ENCODE measurements at places on chromosomes 7 and 10.

GRCh38 chr7:80967071-80967916, 48.4 kb upstream of the SEMA3C start:
- no peak for DNase-seq

DNA sequence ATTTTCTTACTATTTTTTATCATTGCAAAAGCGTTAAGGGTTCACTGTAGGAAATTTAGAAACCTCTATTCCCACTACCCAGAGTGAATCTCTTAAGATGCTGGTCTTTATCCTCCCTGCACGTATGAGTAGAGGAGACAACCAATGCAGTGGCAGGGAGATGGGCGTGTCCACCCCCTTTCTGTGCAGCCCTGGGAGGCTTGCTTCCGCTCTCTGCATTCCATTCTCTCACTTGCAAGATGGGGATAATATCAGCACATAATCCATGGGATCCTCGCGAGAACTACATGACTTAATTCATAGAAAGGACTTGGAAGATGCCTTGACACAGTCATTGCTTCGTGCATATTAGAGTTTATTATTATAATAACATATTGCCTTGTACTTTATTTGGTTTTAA, 196.2 kb downstream of the KLF6 start:
- DNase-seq = no peak

GRCh38 chr10:103144041-103144440, 49.0 kb downstream of the NT5C2 start:
- DNase-seq = no peak

- DNase-seq = no peak
Measured at GRCh38 chr10:28948046-28948445, 270.7 kb downstream of the BAMBI start.

DNA sequence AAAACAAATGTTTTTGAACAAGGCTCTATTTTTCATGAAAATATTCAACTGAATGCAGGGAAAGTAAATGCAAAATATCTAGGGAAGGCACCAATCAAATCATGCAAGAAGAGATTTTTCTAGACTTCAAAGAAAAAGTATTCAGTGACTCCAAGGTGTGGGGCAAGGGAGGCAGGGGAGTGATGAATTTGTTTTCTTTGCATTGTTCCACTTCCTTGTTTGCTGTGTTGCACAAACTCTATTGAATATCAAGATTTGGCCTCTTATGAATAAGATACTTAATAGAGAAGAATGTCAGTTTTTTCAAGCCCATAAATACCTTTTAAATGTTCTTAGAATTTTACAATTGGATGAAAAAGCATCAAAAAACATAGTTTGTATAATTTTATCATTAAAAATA, 26.4 kb downstream of the STEAP1 start:
- DNase-seq = no peak

DNA sequence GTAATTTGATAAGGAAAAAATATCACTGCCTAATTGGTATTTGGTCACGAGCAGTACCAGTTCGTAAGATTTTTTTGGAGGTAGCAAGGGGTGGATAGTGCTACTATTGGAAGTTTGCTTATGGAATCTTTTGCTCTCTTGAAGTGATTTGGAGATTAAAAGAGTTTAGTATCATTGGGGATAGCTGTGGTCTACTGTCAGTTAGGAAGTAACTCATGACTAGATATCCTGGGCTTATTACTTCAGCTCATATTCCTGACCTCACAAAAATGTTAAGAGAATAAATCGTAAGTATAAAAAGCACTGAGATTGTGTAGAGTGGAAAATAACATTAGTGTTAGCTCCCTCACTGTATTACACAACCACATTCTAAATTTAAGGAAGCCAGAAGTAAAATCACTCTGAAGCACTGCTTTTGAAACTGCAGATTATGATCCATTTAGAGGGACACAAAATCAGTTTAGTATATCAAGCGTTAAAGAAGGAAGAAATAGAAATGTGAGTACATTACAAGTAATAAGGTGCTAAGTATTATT, 22.6 kb downstream of the SGPL1 start:
- no peak for DNase-seq

- DNase-seq = no peak
Measured at GRCh38 chr10:120926611-120927010, 75.4 kb downstream of the WDR11 start.

- no peak for DNase-seq
Measured at GRCh38 chr7:85014936-85015660, 171.8 kb downstream of the SEMA3D start.

DNA sequence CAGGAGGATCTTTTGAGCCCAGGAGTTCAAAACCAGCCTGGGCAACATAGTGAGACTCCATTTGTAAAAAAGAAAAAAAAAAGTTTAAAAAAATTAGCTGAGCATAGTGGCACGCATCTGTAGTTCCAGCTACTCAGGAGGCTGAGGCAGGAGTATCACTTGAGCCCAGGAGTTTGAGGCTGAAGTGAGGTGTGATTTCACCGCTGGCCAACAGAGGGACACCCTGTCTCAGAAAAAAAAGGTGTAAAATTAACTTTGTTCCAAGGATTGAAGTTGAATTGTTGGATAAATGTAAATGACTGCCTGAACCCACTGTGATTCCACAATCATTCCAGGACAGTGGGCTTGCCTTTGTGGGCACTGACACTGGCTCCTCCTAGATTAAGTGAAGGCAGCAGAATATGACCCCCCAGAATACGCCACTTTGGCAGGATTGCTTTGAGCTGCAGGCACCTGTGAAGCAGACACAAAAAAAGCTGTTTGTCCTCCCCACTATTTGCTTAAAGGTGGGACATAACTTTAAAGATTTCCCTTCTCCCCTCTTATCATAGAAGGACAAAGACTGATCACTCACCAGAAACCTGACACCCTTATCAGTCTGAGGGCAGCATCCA, 57.2 kb upstream of the FOXI2 start:
- DNase-seq = no peak

- DNase-seq = no peak
Measured at GRCh38 chr10:107433605-107434004, 269.1 kb upstream of the SORCS1 start.

- no peak for DNase-seq
Measured at GRCh38 chr7:45191396-45191795, 33.8 kb downstream of the RAMP3 start.

- DNase-seq = no peak
Measured at GRCh38 chr10:14751921-14752320, 22.8 kb downstream of the FAM107B start.

GRCh38 chr10:13790196-13790595, 203.4 kb downstream of the PRPF18 start:
- DNase-seq = no peak

DNA sequence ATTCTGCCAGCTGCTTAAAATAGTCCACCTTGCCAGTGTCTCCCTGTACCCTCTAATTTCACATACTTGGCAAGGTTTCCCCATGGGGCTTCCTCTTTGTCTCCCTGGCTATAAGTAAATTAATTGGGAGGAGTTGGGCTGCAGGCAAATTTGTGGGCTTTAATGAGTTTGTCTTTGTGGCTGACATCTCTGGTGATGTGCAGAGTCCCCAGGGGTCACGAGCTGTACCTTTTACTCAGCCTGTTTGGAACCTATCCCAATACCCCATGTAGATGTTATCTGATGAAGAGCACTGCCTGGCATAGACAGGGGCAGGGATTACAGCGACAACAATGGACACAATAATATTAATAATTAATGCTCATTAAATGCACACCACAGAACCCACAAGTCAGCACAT, 132.5 kb downstream of the SLIT1 start:
- DNase-seq = no peak

- no peak for DNase-seq
Measured at GRCh38 chr7:78770422-78771410, 682.8 kb downstream of the MAGI2 start.

GRCh38 chr10:86413046-86413728, 46.6 kb upstream of the GRID1 start:
- no peak for DNase-seq

GRCh38 chr7:108824840-108825580, 255.3 kb downstream of the DNAJB9 start:
- no peak for DNase-seq

DNA sequence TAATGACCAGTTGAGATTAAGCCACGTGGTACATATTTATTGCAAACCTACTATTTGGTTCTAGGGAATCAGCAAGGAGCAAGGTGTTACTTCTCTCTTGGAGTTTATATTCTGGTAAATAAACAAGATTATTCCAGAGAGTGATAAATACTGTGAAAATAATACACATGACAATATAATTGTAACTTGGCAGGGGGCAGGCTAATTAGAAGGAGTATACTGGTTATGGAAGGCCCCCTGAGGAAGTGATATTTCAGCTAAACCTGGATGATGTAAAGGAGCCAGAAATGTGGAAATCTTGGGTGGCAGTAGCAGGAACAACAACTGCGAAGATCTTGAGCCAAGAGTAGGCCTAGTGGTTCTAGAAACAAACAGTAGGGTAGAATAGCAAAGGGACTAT, 111.8 kb downstream of the SDK1 start:
- no peak for DNase-seq

DNA sequence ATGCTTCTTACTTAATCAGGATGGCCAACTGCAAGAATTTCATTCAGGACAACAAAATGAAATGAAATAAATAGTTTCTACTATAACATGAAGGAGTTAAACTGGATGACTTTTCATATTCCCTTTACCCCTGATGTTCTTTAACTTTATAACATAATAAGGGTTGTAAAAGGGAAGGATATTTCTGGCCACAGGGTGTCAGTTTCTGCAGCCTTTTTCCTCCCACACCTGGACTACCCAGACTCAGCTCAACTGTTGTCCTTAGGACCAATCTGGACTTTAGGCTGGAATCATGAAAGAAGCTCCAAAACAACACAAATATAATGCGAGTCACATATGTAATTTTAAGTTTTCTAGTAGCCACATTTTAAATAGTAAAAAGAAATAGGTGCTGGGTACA, 43.4 kb downstream of the PRPS1L1 start:
- DNase-seq = no peak

DNA sequence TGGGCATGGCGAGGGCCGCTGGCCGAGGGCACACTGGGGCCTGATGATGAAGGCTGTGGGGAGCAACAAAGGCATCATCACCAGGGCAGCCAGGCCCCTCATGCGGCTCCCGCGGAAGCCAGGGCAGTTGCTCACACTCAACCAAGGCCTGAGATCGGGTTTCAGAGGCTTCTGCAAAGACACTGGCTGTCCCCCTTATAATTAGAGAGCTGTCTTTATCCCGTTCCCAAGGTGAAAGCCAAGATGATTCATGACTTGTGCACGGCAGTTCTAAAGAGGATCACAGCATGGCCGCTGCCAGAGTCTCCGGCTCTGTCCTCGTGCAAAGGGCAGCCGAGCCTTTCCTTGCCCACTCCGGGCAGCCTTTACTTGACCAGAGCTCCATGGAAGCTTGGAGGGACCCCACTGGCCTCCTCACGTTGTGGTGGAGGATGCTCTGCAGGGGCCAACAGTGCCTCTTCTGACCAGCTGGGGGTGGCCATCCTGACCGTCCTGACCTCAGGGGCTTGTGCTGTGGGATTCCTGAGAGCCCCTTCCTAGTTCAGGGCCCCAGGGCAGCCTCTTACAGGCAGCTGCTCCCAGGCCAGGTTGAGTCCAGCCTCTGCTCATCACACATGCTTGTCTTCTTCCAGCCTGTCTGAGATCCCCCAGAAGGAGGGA, 82.3 kb downstream of the PRKAG2 start:
- DNase-seq = no peak

DNA sequence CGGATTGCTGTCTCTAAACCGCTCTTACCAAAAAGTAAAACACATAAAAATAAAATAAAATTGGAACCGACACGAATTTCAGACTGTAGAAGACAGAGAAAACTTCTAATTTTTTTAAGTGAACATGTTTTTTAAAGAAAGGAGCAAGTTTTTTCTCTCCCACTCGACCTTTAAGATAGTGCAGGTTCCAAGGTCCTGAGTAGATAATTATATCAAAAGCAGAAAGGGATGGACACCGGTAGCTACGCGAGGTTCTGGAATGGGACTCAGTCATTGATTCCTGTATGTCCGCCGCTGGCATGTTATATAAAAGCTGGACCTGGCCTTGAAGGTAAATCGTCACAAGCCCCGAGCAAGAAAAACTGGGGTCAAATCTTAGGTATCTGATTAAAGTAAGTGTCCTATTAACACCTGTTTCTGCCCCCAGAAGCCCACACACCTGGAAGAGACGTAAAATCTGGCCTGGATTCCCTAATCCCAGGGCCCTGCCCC, 462 bp upstream of the CISD1 start:
- DNase-seq = no peak

- no peak for DNase-seq
Measured at GRCh38 chr7:158073845-158074840, 513.5 kb downstream of the PTPRN2 start.

DNA sequence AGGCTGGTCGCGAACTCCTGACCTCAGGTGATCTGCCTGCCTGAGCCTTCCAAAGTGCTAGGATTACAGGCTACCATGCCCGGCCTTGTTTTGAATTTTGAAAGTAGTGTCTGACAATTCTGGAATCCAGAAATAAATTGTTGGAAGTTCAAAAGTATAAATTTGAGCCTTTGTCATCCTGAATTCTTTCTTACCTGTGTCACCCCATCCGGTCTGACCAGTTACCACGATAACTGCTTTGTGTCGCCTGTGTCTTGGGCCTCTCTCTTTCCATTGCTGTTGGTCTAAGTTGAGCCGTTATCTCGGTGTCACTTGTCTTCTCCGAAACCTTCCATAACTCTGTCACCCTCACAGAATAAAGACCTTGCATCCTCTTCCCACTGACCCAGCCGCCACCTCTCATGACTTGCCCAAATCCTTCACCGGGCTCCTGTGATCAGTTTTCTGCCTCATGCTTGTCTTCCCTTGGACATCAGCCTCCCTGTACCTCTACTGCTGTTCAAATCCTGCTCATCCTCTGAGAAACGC, 18.6 kb downstream of the CUL1 start:
- DNase-seq = no peak

DNA sequence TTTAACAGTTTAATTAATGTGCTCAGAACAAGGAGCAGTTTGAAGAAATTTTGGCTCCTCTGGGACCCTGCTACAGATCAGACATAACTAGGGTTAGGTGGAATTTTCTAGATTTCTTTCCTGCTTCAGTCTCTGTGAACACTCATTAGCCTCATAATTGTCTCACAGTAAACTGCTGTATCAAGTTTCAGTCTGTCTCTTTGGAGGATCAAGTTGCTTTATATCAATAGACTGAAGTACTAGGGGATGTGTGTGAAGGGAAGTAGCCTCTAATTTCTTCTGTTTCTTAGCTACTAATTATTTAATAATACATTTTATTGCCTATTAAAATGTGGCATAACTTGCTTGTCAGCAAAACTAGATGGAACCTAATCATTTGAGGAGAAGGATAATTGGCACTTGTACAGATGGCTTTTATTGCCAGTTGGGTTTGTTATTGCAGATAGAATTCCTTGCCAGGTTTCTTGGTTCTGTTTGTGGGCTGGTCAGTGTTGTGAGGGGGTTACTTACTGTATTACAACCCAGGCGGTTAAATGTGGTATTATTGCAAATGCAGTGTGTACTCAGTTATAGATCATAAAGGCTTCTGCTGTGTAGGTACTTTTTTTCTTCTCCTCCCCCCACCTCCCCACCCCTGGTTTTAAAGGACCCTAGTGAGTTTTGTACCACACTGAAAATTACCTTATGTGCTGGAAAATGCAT, 758.0 kb downstream of the AUTS2 start:
- no peak for DNase-seq

DNA sequence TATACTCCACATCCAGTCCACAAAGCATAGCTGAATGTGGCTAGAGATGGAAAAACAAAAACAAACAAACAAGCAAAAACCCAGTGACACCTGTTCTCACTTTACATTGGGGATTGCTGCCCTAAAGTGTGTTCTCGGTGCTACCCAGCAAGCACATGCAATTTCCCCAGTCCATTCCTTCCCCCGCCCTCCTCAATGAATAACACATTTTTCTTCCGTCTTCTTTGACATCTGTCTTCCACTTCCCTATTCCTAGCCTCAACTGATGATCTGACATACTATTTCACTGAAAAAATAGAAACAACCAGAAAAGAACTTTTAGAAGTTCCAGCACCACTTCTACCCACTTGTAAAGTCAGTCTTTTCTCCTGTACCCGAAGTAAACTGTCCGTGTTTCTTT, 147.1 kb downstream of the MALRD1 start:
- no peak for DNase-seq
